ENCODE measurements at places on chromosomes 6 and 20.

GRCh38 chr6:32057966-32058365 lies 19.8 kb downstream of the CYP21A2 start:
- no peak for DNase-seq

DNA sequence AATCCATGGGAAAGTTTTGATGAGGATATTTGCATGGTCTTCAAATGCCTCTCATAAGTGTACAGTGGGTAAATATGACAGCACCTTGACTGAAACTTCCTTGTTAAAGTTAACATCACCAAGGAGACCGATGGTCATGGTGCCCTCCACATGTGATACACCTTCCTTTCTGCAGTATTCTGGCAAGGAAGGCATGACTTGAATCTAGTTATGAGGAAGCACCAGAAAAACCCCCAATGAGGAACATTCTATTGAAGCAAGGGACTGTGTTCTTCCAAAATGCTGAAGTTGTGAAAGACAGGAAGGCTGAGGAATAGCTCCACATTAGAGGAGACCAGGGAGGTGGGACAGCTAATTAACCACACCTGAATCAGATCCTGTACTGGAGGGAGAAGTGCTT lies 118.3 kb downstream of the SLC24A3 start:
- no peak for DNase-seq

GRCh38 chr20:46622165-46622564 lies 29.1 kb downstream of the SLC13A3 start:
- DNase-seq = no peak

DNA sequence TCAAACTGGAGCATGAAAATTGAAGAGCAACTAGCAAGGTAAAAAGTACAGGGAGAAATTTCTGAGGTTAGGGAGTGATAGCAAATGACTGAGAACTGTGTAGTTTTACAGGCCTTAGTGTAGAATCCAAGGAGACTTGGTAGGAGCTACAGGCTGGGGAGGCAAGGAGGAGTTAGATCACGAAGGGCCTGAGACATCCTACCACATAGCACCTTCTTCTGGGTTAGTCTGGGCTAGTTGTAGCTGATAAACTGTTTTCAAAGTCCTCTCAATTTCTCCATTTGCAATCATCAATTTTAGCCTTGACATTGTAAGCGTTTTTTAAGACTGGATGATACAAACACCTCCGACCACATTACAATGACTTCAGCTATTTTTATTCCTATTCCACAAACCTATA lies 209.7 kb downstream of the TMEM200A start:
- no peak for DNase-seq

- no peak for DNase-seq
These were observed 156.8 kb upstream of the RIN2 start for GRCh38 chr20:19601126-19601810.

- no peak for DNase-seq
These were observed 519.7 kb downstream of the CDH26 start for GRCh38 chr20:60477958-60478357.

DNA sequence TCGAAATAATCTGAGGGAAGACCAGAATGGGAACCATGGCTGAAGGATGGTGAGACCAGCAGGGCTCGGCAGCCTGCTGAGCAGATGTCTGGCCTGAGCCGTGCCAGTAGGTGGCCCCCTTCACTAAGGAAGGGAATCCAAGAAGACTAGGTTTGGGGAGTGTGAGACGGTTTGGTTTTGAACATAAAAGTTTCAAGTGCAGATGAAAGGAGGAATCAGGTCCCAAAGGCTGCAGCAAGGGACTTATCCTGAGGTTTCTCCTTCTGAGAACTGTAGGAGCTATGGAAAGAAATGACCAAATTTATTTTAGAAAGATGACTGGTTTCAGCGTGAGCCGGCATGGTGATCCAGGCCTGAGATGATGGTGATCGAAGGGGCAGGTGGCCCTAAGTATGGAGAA lies 4.6 kb upstream of the OSER1 start:
- no peak for DNase-seq

- DNase-seq = no peak
These were observed 24.7 kb downstream of the CTCFL start for GRCh38 chr20:57500235-57500634.

- no peak for DNase-seq
These were observed 4.2 kb downstream of the KCNK17 start for GRCh38 chr6:39309942-39310531.

GRCh38 chr20:21136015-21136732 lies 10.3 kb downstream of the KIZ start:
- no peak for DNase-seq

DNA sequence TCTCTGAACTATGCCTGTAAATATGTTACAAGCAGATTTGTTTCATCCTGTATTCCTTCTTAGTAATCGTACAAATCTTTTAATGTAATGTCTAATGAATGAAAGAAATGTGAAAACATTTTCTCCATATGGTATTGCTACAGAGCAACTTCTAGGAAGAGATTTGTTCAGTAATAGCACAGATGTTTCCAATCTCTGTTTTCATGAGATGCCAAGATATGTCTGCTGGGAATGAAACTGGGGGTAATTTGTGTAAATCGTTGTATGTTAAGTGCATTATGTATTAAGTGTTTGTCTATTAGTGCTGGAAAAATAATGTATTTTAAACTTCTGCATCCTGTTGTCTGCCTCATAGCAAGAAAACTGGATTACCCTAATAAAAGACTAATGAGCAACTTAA lies 722.2 kb upstream of the EYS start:
- no peak for DNase-seq

DNA sequence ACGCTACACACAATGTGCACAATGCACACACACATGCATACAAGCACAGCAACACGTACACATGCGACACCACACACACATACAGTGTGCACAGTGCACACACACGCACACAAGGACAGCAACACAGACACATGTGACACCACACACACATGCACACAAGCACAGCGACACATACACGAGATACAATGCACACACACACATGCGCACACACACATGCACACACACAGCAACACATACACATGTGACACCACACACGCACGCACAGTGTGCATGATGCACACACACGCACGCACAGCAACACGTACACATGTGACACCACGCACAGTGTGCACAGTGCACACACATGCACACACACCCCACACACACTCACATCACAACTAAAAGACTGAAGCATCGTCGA lies 327.3 kb downstream of the THBS2 start:
- DNase-seq = no peak

- no peak for DNase-seq
These were observed 48.4 kb upstream of the CDYL start for GRCh38 chr6:4727671-4728435.

DNA sequence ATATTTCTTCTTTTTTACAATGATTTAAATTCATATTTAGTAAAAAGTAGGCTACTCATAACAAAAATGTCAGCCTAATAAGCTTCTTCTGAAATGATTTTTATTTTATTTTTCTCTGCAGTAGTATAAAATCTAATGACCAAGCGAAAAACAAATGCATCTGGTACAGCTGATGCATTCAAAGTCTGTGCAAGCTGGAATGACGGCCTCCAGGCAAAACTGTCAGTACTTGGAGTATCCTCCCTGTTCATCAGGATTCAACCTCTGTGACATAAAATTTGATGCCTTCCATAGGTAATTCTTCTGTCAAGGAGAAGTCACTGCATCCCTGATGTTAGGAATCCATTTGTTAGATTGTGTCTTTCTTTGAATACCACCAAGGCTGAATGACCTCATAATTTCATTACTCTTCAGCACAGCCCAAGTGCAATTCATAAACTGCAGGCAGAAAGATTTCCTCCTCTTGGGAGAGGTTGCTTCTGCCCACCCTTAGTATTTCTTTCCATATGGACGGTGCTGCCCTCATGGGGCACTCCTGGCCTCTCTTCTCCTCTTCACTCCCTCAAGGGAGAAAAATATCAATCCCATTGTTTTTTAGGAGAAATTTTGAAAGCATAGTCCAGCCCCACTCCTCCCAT lies 146.4 kb upstream of the STXBP5 start:
- no peak for DNase-seq

DNA sequence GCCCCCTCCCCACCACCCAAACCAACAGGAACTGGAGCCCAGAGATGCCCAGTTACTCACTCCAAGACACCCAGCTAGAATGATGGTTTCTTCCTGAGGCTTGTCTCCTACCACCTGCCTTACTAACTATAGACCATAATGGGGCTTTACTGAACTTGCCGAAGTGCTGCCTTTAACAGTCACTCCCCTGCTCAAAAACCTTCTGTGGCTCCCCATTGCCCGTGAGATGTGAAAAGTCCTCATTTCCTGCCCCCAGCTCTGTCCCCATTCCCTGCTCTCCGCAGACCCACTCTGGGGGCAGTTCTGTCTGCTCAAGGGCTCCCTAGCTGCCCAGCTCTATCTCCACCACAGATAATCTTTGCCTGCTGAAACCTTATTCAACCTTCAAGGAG lies 4.9 kb downstream of the SIGLEC1 start:
- no peak for DNase-seq

GRCh38 chr6:31665501-31666336 lies at the start of gene CSNK2B:
Gene CSNK2B, plus strand, starts transcription at chr6:31666080. Its CDS starts 752 bp downstream, at chr6:31666832.
- peak; percentile 93 for DNase-seq
